DND-41 (cell line): ENCODE measurements at places on chromosomes 13 and 19.

DNA sequence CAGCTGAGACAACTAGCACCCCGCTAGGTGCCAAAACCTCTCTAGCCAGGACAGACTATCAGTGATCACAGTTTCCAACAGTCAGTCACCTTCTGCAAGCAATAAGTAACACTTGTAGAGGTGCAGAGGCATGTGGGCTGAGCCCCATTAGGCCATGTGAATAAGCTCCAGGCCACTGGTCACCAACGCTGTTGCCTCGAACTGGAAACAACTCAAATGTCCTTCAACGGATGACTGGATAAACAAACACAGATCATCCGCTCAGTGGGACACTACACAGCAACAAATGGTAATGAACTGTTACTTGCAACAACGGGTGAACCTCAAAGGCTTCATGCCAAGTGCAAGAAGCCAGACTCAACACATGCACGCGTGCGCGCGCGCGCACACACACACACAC, 27.5 kb upstream of the TMEM160 start:
- DNase-seq = no peak

DNA sequence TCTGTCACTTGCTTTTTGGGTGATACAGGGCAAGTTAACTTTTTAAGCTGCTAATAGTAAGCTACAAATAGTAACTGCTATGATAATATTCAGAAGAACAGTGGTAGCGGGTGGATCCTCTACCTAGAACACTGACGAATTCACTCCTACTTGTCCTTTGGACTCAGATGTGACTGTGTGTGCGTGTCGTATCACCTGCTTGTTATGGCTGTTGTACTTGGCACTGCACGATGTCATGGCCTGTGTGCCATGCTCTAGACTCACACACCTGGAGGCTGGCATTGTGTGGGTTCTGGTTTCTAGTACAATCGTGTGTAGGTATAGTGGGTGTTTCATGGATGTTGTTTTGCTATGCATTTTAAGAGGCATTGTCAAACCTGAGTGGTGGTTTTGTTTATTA, 130.8 kb downstream of the ATP8A2 start:
- DNase-seq = no peak

- DNase-seq = peak; percentile 65
Observed at GRCh38 chr19:29277102-29277501, 64.2 kb upstream of the UQCRFS1 start.

- DNase-seq = no peak
Observed at GRCh38 chr13:77860507-77860981, 58.1 kb downstream of the EDNRB start.

- no peak for DNase-seq
Observed at GRCh38 chr19:46975925-46976782, 43.5 kb upstream of the NPAS1 start.

DNA sequence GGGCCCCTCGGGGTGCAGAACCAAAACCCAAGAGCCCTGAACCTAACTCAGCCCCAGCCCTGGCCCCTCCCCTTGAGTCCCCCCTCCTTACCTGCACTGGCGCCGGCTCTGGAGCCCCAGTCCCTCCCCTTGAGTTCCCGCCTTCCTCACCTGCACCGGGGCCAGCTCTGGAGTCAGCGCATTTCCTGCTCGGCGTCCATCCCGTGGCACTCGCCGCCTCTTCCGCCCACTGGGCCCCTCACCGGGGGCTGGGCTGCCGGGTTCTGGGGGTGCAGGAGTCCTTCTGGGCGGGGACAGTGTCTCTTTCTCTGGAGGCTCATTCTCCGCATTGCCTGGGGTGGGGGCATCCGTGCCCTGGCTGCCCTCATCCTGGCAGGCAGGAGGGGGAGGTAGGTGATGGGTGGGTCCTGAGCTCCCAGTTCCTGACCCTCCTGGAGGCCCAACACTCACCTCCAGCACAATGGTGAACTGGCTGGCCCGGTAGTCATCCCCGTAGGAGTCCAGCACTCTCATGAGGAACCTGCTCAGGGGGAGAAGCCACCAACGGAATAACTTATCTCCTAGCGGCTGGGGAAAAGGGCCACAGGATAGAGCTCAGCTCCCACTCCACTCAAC, 5.3 kb downstream of the NDUFA3 start:
- no peak for DNase-seq

GRCh38 chr19:15195371-15196334, 5.1 kb downstream of the NOTCH3 start:
- DNase-seq = no peak

- DNase-seq = no peak
Observed at GRCh38 chr13:110538632-110539031, 22.9 kb downstream of the RAB20 start.

DNA sequence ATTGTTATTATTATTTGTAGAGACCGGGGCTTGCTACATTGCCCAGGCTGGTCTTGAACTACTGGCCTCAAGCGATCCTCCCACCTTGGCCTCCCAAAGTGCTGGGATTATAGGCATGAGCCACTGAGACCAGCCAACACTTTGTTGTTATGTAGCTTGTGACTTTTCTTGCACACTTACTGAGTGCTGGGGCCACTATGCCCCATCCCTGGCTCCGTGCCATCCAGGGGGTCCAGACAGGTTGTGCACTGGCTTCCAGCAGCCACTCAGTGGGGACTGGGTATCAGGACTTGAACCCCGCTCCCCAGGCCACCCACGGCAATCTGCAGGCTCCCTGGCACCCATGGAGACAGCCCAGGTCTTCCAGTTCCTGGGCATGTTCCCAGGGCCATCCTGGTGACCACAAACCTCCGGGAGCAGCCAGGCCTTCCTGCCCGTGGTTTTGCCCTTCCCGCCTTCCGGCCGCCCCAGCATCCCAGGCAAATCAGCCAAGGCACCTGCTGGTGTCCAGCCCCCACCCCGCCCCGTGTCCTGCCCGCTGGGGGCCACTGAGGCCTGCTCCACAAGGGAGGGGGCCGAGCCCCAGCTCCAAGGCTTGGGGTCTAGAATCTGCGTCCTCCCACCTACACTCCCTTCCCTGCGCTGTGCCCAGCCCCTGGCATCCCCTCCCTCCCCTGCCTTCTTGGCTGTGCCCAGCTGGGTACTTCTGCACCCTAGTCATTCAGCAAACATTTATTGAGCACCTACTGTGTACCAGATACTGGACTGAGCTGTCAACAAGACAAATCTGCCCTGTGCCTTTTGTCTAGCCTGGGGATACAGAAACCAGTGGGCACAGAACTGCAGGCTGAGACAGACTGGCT, 23.7 kb upstream of the SEMA6B start:
- no peak for DNase-seq

DNA sequence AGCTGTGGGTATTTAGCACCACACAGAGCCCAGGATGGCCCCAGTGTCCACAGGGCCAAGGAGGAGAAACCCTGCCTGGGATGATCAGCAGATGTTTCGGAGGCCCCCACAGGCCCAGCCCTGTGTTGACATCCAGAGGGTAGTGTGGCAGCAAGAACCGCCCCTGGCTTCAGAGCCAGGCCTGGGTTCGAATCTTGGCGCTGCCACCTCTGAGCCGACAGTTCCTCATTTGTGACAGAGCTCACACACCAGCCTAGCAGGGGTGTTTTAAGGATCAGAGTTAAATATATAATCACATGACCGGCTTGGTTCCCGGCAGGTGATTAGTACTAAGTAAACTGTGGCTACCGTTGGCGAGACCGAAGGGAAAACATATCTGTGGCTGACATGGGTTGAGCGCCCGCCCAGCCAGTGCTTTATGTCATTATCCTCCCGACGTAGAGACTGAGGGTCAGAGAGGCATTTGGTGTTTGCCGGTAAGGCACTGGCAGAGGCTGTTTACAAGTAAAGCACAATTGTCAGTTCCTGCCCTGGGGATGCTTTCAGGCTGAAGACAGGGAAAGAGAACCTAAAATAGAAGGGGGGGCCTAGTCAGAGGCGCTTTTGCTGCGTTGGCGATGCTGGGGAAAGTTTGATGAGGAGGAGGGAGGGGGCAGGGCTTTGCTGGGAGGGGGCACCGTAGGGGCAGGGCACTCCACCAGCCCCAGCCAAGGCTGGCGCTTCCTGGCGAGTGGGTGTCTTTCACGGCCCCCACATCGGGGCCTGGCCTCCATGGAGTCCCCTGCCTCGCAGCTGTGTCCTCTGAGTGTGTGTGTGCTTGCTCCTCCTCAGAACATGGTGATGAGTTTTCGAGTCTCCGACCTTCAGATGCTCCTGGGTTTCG, 4.8 kb downstream of the PIAS4 start:
- no peak for DNase-seq

GRCh38 chr13:79468819-79469218, 12.1 kb upstream of the NDFIP2 start:
- no peak for DNase-seq

DNA sequence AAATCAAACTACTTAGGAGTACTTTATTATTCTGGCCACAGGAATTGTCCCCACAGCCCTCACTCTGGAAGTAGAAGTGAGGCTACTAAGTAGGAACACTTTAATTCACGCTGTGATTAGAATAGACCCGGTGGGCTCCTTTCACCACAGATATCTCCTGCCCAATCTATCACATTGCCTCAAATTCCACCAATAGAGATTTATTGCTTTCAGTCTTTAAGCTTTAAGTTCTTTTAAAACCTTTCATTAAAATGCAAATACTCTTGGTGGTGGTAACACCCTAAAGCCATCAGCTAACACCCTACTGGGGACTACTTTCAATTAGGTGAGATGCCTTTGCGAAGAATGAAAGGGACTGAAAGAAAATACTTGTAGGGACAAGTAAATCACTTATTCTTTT, 181.9 kb downstream of the DACH1 start:
- no peak for DNase-seq

GRCh38 chr13:52848455-52849195, at the start of gene PCDH8:
TSS of gene PCDH8 (minus strand) at chr13:52848640. CDS start at chr13:52848436, 204 bp downstream.
- no peak for DNase-seq

DNA sequence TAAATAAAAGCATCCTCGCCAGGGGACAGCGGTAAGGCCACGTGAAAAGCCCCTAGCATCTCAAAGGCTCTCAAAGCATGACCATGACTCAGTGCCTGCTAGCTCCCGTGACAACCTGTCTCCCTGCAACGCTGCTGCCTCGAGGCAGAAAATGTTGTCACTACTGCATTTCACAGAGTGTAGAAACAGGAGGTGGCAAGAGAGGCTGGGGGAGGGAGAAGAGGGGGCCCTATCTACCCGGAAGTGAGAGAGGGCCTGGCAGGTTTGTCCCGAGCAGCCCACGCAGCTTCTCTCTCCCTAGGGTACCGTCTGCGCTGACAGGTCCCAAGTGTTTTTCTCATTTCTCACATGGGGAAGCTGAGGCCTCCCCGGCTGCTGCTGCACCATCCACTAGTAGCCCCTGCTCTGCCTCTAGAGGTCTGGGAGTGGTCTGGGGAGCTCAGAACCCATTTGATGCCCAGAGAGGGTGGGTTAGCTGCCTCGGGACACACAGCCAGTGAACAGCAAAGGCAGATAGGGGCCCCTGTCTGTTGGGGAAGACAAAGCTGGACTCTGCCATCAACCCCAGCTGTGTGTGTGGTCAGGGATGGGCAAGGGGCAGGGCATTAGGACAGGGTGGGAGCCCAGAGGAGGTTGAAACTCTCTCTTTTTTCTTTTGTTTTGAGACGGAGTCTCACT, 3.7 kb downstream of the TINCR start:
- DNase-seq = no peak

DNA sequence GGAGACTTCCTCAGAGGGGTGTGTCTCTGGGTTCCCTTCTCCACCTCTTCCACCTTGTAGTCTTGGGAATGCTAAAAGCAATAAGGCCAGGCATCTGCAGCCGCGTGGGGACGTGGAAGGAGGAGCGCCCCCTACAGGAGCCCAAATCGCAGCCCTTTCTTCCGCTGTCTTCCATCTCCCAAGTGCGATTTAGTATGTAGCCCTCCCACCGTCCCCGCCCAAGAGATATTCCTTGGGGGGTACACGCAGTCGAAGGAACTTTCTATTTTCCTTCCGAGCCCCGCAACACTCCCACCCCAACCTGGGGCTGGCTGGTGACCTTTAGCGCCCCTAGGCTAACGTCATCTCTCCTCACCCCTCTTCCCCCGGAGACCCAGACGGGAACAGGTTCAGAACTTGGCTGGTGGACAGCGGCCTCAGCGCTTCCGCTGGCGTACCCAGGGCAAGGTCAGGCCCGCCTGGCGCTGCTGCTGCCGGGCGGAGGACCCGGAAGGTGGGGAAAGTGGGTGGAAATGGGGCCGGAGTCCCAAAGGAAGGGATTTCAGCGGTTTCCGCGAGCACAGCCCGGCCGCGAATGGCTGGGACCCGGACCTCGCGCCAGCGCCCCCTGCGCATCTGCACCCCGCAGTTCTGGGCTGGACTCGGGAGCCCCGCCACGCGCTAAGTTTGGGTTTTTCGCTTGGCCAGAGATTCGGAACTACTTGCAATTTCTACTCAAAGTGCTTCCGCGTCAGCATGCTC, 2.1 kb upstream of the PCDH8 start:
- DNase-seq = no peak

GRCh38 chr13:38483623-38484022, 134.0 kb downstream of the UFM1 start:
- no peak for DNase-seq

DNA sequence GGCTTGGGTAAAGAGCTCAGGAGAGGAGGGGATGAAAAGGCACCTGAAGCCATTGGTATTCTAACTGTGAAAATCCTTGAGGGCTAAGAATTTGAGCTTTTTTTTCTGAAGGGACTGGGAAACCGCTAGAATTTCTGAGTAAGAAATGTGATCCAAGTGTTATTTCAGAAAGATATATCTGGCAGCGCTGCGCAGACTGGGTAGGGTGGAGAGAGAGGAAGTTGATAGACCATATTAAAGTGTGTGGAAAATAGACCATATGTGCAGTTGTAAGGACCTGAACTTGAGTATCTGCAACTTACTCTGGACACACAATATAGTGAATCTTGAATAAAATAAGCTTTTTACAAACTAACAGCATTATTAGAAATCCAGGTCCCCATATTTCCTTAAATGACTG, 427.4 kb downstream of the NDFIP2 start:
- no peak for DNase-seq

DNA sequence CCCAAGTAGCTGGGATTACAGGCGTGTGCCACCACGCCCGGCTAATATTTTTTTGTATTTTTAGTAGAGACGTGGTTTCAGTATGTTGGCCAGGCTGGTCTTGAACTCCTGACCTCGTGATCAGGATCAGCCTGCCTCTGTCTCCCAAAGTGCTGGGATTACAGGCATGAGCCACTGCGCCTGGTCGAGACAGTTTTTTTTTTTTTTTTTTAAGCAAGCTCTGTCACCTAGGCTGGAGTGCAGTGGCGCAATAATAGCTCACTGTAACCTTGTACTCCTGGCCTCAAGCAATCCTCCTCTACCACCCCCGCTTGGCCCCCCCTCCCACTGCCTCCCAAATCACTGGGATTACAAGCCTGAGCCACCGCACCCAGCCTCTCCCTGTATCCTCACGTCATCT, 6.4 kb upstream of the MAP2K7 start:
- no peak for DNase-seq

GRCh38 chr13:40342461-40342860, 324.0 kb downstream of the FOXO1 start:
- no peak for DNase-seq

GRCh38 chr19:13026462-13027370, 31.4 kb downstream of the NFIX start:
- DNase-seq = no peak
